Stimulated activated CD4-positive, alpha-beta T cell treated with anti-CD3 and anti-CD28 coated beads, Interleukin-1b, Interleukin-23, amount 100 ng/mL, for 4 hours (primary cell): ENCODE measurements at places on chromosomes 1 and 21.
A peak's percentile ranks its signal among the peaks of the same experiment; 100 is the strongest.

- no peak for DNase-seq
Measured at GRCh38 chr1:204733289-204733688, 47.8 kb upstream of the LRRN2 start.

DNA sequence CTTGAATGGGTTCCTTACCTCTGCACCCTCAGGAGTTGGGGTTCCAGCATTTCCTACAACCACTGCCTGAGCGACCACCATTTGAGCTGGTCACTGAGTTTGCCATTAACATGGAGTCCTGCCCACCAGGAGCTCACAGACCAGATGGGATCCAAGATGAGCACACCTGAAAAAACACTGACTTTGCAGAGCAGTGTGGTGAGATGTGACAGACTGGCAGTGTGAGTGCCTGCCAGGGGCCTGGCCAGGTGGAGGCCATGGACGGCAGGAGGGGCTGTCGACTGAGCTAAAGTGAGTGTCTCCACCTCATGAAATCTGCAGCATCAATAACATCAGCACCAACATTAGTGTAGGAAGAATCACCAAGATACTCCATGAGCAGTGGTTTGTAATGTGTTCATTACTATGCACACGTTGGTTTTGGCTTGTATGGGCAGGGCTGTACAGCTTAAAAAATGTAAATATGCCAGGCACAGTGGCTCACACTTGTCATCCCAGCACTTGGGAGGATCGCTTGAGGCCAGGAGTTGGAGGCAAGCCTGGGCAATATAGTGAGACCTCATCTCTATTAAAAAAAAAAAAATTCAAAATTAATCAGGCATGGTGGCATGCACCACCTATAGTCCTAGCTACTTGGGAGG lies 12.2 kb upstream of the MIXL1 start:
- DNase-seq, result no peak

GRCh38 chr1:10308001-10308400 lies 90.9 kb upstream of the PGD start:
- no peak for DNase-seq

- DNase-seq, result no peak
Measured at GRCh38 chr1:64608005-64608650, 136.7 kb upstream of the RAVER2 start.

DNA sequence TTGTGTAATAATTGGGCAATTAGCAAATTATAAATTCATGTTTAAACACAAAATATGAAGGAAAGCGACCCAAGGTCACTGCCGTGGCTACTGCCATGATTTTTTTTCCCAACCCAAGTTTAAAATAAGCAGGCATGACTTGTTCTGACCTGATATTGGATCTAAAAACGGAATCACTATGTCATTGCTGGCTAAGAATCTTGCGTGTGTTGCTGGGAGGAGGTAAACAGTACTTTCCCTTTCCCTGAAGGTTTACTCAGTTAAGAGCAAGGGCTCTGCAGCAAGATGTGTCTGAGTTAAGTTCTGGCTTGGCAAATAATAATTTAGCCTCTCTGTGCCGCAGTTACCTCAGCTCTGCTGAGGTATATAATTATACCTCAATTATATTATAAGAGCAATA lies 125.7 kb upstream of the L1TD1 start:
- no peak for DNase-seq

- no peak for DNase-seq
Measured at GRCh38 chr1:179393721-179394120, 27.9 kb downstream of the AXDND1 start.

GRCh38 chr1:151047591-151047924 lies at the start of gene C1orf56:
Gene C1orf56, plus strand, starts transcription at chr1:151047751. Its CDS starts 97 bp downstream, at chr1:151047848.
- no peak for DNase-seq

DNA sequence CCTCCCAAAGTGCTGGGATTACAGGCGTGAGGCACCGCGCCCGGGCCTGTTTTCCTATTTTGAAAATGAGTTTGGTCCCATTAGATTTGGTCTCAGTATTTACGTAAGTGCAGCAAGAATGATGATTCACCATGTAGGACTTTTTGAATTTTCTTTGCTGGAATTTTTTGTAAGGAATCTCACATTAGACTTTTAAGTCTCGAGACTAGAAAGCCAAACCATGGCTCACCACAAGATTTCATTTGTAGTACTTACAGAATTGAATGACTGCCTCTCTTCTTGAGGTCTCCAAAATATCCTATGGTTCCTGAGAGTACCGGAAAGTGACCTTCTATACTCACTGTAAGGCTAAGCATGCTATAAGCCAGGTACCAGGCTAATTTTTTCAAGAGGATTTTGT lies 325 bp downstream of the OR14A2 start:
- DNase-seq, result no peak

DNA sequence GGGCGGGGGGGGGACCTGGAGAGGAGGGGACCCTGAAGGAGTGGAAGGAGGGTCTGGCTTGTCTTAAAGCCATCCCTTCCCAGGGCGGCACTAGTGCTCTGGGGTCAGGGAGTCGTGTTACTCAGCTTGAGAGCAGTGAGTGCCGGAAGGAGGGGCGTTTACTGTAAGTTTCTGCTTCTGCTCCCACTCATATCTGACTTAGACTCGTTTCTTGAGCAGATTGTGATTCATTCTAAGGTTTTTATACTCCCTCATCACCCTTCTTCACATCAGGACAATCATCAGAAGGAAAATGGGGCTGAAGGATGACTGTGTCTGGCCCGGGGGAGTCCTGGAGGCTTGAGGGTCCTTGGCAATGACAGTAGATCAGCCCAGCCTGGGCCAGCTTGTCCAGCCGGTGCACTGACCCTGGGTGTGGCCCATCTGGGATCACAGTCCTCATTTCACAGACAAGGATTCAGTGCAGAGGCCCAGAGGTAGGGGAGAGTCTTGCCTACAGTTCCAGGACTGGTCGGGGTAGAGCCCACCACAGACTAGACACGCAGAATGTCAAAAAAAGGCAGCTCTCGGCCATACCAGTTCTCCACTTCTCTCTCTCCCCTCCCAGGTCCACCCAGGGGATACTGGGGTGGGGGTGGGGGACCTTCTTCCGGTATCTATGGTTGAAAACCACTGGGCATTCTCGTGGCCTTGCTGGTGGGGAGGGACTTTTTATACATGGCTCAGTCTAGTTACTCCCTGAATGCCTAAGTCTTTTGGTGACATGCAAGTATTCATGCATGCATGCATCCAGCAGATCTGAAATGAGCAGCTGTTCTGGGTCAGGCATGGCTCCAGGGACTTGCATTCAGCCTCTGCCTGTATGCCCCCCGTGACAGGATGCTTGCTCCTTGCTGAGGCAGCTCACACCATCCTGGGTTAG lies 5.1 kb downstream of the TNFRSF8 start:
- DNase-seq, result peak; percentile 38

GRCh38 chr1:244735404-244735803 lies 82.5 kb downstream of the DESI2 start:
- DNase-seq, result no peak

DNA sequence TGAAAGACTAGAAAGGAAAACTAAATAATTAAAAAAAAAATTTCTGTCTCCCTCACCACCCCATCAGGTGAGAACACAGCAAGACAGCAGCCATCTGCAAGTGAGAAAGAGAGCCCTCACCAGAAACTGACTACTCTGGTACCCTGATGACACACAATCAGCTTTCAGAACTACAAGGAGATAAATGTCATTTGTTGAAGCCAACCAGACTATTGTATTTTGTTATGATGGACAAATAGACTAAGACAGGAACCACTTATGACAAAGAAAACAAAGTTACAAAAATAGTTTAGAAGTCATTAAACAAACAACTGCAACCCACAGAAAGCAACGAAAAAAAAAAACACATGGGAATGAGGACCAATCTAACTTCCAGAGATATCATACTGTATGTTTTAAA lies 98.3 kb downstream of the FAF1 start:
- no peak for DNase-seq

- no peak for DNase-seq
Measured at GRCh38 chr1:61420909-61421835, 303.8 kb downstream of the TM2D1 start.

- no peak for DNase-seq
Measured at GRCh38 chr1:241237873-241238272, 119.1 kb downstream of the RGS7 start.

- no peak for DNase-seq
Measured at GRCh38 chr1:93993731-93994130, 84.5 kb upstream of the GCLM start.

- DNase-seq, result no peak
Measured at GRCh38 chr1:42210421-42211133, 46.0 kb upstream of the GUCA2A start.

DNA sequence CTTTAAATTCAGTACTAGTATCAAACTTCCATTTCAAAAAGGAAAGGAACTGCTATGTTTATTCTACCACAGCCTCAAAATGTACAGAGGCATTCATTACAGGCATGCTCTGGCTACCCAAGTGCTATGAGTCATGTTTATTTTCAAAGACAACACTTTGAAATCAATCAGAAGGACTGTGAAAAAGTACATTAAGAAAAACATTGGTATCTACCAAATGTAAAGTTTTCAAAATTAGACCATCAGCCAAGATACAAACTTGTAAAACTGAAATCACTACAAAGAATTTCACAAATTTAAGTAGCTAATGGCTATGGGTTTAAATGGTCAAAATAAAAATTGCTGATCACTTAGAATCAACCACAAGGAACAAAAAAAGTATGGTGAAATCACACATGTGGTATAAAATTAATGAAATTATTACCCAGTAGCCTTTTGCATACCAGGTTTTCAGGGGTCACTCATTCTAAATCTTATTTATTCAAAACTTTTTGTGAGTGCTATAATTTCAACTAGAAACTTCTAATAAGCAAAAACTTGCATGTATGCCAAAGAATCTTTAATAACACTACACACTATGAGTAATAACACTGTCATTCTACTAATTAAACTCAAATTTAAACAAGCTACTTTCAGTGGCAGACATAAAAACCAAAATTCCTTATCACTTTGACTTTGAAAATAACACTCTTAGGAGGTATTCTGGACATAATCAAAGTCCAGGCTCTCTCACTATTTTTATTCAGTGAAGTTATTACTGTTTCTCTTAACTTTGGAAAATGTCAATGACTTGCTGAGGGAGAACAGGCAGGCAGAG lies 49.2 kb downstream of the ENAH start:
- DNase-seq, result no peak

- DNase-seq, result no peak
Measured at GRCh38 chr1:40939320-40940059, 40.0 kb upstream of the CTPS1 start.

DNA sequence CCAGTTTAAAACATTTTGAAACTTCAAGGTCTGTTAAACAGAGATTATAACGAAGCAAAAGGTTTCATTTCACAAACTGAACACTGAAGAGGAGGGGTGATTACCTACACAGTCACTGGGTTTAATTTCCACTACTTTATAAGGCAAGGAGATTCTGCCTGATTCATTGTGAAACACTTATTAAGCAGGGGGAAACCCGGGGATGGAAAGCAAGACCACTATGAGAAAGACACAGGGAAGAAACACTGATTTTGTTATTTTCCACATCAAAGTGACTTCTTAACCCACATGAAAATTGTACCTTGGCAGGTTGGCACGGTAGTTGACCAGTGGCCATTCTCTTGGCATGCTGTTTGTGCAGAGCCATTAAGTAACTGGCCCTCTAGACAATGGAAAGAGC lies 8.1 kb upstream of the F5 start:
- DNase-seq, result no peak

GRCh38 chr1:157628773-157629172 lies 30.9 kb upstream of the FCRL4 start:
- no peak for DNase-seq

- no peak for DNase-seq
Measured at GRCh38 chr1:210125143-210125542, 107.5 kb upstream of the SERTAD4 start.

DNA sequence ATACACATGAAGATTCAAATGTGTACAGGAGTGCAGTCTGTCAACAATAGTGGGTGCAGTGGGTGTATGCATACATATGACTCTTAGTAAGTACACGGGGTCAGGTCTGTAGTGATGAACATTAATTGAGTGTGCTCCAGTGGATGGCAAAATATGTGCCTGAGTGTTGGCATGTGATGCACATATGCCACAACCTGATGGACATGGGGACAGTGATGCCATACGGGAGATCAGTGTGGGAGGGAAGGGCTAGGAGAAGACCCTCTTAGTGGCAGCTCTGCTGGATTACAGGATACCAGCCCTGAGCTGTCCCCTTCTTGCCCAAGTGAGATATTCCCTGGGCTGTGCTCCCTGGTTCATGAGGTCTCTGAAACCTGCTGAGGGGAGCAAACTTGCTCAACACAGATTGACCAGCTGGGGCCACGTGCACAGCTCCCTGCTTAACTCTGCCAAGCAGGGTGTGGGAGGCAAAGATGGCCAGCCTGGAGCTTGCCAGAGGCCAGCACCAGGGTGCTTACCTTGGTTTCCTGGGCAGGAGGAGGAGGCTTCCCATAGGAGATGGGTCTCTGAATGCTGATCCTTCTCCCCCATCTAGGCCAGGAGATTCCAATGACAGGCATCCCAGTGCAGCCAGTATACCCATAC lies 2.2 kb downstream of the SHISA4 start:
- no peak for DNase-seq
